ENCODE measurements at places on chromosomes 13 and 19.

- no peak for DNase-seq
Measured at GRCh38 chr13:113937073-113937472, 36.8 kb downstream of the C13orf46 start.

- no peak for DNase-seq
Measured at GRCh38 chr19:18300930-18301717, 19.7 kb upstream of the JUND start.

DNA sequence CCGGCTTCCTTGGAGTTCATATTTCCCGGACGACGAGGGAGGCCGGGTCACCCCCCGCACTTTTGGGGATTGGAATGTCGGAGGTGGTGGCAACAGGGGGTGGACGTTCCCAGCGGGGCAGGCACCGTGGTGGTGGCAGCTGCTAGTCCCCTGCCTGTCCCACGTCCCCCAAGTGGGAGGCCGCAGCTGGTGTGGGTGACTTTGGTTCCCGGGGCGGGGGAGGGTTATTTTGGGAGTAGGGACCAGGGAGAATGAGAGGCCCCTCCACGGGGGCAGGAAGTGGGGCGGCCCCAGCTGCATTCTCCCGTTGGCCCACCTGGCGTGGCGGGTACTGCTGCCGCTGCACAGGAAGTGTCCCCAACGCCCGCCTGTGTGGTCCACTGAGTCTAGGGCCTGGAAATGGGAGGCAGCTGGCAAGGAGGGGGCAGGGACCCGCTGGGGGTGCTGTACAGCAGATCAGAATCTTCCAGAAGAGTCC, 11.1 kb upstream of the PLIN3 start:
- peak; percentile 43 for DNase-seq

DNA sequence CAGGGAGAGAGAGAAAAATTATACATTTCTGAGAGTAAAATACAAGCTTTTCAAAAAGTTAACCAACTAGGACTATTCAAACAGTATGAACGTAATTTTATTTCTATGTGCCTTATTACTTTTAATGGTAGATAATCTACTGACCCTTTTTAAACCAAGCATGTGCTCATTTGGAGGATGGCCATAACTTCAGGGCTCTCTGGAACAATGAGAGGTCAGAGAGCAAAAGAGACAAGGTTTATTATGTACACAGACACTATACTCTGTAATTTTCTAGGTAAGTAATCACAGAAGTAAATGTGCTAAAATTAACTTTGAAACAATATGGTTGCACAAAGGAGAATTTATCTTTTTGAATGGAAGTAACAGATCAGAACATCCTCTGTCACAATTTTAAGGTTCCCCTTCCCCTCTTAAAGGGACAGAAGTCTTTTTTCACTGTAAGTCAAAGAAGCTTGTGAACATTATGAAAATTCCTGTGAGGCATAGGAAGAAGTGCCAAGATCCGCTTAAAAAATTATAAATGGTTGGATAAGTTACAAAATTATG, 1.0 kb downstream of the POSTN start:
- DNase-seq: no peak

DNA sequence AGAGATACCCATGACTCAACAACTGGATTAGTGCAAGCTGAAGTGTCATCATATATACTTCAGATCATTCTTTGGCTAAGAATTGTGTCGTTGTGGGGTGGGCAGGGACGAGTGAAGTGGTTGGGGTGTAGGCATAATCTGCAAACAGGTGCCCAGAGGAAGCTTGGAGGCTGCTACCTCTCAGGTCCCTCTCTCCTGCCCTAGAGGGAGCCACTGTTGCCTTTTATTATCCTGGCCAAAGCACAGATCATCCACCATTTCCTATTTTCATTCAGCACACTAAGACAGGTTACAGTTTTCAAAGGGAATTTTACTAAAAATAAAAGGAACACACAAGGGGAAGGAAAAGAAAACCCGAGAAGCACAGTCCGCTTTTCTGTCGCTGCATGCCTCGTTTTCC, 126.6 kb downstream of the HS6ST3 start:
- no peak for DNase-seq

DNA sequence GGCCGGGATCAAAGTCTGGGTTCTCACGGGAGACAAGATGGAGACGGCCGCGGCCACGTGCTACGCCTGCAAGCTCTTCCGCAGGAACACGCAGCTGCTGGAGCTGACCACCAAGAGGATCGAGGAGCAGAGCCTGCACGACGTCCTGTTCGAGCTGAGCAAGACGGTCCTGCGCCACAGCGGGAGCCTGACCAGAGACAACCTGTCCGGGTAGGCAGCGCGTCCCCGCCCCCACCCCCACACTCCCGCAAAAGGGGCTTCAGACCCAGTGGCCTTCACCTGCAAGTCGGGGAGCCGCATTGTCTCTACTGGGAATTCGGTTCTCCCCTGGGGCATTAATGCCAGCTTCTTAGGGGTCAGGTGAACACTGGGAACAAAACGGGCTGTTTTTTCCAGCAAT, 114.7 kb upstream of the MCF2L start:
- no peak for DNase-seq

- no peak for DNase-seq
Measured at GRCh38 chr13:85379433-85379832, 419.8 kb downstream of the SLITRK6 start.

- no peak for DNase-seq
Measured at GRCh38 chr19:3114018-3114726, 20.0 kb downstream of the GNA11 start.

- no peak for DNase-seq
Measured at GRCh38 chr13:50941146-50941545, 31.6 kb downstream of the RNASEH2B start.

DNA sequence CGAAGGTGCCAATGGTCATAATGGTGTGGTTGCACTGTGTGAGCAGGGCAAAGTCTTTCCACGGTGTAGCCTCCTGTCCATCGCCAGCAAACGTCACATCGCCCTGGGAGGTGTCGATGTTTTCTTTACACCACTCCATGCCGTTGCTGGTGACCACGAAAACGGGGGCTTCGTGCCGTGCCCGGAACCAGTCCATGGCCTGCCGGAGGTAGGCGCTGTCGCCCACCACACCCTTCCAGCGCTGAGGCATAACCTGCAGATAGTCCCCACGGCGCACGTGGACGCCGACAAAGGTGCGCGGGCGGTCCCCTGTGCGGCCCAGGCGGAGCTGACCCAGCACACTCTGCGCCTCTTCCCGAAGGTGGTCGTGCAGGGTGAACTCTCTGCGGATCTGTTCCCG, 2.1 kb downstream of the FUT1 start:
- no peak for DNase-seq

DNA sequence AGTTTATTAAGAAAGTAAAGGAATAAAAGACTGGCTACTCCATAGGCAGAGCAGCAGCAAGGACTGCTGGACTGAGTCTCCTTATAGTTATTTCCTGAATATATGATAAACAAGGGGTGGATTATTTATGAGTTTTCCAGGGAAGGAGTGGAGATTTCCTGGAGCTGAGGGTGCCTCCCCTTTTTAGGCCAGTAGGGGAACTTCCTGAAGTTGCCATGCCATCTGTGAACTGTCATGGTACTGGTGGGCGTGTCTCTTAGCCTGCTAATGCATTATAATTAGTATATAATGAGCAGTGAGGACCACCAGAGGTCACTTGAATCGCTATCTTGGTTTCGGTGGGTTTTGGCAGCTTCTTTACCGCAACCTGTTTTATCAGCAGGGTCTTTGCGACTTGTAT, 13.5 kb downstream of the ZSCAN5A start:
- no peak for DNase-seq

DNA sequence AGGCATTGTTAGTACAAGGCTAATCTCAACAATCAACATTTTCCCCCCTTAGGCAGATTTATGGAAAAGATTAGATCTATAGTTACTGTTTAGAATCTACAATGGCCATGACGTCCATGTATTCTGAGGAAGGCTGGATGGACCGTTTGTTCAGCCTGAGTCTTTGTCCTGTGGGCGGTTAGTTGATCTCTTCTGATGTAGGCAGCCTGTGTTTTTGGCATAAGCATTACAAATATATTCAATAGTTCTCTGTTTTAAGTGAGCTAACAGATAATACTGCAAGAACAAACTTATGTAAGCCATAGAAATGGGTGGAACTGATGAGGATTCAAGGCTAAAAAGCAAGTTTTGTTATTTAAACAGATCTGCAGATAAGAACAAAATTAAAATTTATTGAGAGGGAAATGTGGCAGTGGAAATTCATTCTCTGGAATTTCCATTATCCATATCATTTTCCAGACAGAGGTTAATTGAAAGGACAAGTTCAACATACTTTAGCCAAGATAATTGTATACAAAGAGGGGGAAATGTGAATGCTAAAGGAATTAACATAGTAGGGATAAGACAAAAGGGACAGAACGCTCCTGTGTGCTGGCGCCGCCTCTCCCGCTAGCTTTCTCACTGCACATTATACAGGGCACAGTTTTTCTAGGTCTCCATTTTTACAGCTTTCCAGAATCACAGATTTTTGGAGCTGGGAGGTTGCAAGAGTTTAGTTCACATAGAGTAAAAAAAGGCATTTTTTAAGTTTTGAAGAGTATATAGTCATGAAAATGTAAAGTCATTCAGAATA, 48.6 kb downstream of the FAM124A start:
- no peak for DNase-seq

DNA sequence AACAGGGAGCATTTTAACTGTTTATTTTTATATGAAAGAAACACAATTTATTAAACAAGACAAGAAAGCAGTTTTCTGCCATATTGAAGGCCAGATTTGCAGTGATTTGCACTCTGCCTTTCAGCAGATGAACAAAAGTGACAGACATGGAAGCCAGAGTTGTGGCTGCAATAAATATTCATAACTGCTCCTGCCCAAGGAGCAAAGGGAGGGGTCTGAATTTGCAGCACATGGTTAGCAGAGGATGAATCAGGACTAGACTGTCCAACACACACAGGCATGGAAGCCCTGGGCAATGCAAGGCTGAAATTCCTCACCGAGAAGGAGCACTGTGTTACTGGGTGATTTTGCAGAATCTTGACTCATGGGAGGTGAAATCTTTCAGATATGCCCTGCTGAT, 418.2 kb downstream of the DCT start:
- DNase-seq: no peak

GRCh38 chr13:95510950-95511349, 41.6 kb upstream of the CLDN10 start:
- DNase-seq: no peak

All from eye (tissue), 1 donor.